Dorsolateral prefrontal cortex (tissue), 122 donors: ENCODE measurements at places on chromosomes 7 and 10.

DNA sequence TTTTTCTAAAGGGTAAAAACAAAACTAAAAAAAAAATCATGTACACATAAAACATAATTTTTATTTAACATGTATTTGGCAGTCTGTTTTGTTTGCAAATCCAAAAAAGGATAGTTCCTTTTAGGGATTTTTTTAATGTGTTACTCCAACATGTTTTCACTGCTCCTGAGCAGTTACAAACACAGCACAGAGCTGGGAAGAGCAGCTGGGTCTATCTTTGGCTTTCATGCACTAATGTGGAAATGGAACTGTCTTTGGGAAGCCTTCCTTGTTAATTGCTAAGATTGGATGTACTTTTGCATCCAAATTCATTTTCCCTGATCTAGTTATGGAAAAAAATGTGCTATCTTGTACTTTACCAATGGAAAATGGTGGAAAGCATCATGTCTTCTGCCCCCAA lies 1035.1 kb downstream of the CNTNAP2 start:
- no peak for DNase-seq

DNA sequence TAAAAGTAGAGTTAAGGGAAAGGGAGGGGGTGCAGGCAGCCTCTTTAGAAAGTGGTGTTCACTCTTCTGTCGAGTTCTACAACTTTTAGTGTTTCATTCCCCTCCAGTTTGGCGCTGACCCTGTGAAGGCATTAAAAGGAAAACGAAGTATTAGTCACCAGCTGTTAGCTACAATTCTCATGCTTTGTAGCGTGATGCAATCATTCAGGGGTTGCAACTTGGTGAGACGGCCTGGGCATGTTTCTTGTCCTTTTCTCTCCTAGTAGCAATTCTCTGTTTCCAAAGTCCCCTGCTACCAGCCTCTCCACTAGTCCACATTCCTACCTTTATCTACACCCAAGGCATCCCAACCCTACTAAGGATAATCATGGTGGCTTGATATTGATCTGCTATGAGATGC lies 33.7 kb upstream of the DGKI start:
- no peak for DNase-seq

GRCh38 chr10:16360425-16360824 lies 76.4 kb upstream of the PTER start:
- no peak for DNase-seq

- no peak for DNase-seq
Observed at GRCh38 chr10:92756201-92757065, 66.7 kb downstream of the HHEX start.

GRCh38 chr7:77330169-77330882 lies 85.8 kb downstream of the GSAP start:
- DNase-seq: no peak

DNA sequence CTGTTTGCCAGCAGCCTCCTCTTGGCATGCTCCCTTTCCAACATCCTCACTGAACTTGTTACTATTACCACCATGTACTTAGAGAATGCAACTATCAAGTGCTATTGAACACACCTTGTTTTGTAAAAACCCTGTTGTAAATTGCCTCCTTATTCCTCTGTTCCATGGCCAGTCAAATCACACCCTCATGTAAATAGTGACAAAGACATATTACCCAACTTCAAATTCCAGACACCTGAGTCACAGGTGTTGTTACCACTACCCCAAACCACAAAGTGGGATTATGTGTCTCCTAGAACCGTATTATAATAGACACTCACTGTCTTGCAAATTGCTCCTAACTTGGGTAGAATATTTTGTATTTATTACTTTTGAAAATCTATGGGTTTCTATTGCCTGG lies 263.2 kb upstream of the C7orf33 start:
- DNase-seq: no peak
